ENCODE measurements at places on chromosomes 7 and 10.

DNA sequence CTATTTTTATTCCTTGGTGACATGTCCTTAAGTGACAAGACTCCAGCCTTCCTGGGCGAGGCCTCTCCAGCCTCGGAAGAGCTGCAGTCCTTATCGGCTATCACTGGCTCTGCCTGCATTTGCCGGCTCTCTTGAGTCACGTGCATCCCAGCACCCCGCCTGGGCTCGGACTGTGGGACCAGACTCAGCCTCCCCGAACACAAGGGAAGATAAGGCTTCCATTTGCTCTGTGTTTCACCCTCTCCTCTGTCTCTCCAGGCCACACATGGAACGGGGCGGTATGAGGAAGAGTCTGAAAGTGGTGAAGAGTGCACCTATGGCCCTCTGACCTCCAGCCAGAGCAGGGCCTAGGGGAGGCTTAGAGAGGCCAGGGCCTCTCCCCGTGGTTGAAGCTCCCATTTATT is 4.7 kb downstream of the GDF2 start:
- peak; percentile 41 for DNase-seq

GRCh38 chr7:102935450-102936115 is 22.8 kb downstream of the LRRC17 start:
- no peak for DNase-seq

- no peak for DNase-seq
These were observed 27.7 kb upstream of the CAMK1D start for GRCh38 chr10:12321641-12322040.

- DNase-seq, result no peak
These were observed 6.0 kb downstream of the AGFG2 start for GRCh38 chr7:100544967-100545359.

DNA sequence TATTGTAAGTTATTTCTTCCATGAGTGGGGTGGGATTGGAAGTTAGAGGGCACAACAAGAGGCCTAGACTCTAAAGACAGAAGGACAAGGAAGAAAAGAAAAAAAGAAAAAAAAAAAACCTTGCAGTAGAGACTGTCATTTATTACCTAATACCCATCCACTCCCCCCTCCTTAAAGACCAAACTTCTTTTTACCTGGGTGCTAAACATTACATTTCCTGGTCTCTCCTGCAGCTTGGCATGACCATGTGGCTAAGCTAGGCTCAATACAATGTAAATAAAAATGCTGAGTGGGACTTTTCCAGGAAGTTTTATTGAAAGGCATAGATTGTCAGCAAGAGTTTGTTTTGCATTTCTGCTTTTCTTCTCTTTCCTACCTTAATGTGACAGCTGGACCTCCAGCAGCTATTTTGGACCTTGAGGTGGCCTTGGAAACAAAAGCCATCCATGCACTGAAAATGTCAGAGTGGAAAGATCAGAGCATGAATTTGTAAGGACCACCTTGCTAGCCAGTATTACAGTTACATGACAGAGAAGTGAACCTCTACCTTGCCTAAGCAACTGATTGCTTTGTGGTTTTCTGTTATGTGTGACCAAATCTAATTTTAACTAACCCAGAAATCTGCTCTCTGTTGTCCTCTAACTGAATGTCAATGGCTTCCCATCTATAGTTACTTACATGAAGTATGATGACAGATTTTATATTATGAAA is 81.3 kb upstream of the SFMBT2 start:
- no peak for DNase-seq

DNA sequence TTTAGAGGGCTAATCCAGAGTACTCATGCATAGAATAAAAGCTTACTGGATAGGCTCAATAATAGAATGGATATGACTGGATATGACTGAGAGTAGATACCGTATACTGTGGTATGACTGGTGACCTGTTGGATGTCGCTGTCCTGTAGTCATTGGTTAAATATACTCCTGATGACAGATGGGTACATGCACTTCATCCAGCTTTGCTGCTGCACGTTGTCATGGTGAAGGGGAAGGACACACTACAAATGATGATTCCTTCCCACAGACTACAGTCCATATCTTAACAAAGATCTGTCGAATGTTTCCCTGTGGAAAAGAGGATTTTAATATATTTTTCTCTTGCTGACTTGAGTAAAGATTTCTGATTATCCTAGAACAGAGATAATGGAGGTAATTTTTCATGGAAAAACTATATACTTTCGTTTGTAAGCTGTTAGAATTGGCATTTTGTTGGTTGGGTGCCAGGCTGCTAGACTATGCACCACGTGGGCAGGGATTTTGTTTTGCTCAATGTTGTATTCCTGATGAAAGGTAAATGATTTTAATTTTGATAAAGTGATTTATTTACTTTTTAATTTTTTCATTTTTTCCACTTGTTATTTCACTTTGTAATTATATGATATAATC is 97.3 kb downstream of the PPP1R9A start:
- no peak for DNase-seq

DNA sequence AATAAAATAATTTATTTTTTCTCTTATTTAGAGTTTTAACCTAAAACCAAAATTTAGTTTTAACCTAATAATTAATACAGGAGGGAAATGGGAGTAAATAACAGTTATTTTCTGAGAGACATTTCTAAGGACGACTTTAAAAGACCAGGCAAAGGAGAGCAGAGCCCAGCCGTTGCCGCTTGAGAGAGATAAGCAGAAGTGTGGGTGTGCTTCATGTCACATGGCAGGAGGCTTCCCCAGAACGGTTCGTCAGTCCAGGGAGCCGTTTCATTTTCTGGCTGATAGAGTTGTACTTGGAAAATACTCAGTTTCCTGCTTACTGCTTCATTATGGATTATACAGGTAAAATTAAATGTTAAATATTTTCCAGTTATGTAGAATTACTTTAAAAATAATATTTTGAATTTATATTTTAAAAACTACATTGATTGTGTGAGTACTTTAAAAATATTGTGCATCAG is 61.4 kb downstream of the ST7 start:
- DNase-seq, result no peak

GRCh38 chr7:13197501-13197900 is 510.1 kb downstream of the ARL4A start:
- no peak for DNase-seq

DNA sequence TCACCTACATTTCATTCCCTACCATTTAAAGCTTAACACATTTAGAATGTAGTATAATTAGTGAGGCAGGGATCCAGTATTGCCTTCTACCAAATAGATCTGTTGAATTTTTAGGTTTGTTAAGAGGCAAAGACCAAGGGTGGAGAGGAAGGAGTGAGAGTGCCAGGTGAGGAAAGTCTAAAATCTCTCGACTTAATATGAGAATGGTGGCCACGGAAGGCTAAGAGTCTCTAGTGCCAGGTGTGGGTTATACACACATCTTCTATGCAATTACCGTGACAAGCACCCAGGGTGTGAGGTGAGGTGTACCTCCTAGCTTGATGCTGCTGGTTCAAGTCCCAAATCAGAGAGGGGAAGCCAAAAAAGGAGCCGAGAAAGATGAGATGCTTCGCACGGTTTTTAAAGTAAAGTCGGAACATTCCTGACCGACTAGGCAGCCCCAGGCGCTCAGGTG is 439 bp downstream of the IQUB start:
- no peak for DNase-seq

DNA sequence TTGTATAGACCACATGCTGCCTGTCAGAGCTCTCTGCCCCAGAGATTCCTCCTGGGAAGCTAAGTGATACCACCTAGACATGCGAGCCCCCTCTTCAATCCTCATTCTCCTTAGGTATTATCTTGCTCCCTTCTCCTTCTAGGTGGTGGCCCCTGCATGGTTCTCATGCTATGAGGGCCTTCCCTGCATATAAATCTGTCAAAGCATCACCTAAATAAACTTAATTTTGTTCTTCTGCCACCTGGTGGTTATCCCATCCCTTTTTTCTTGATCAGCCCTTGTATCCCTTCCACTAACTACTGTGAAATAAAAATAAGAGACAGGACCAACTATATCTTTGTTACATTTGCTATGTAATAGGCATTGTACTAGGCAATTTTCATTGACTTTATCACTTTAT is 242.1 kb downstream of the CDC14C start:
- DNase-seq, result no peak

DNA sequence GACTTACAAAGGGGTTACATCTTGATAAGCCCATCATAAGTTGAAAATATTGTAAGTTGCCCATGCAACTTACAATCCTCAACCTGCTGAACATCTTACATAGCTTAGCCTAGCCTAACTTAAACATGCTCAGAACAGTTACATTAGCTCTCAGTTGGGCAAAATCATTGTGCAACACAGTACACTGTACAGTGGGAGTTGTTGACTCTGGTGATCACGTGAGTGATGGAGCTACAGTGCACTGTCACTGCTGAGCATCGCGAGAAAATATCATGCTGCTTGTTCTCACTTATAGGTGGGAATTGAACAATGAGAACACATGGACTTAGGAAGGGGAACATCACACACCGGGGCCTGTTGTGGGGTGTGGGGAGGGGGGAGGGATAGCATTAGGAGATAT is 214.9 kb upstream of the ZMIZ1 start:
- DNase-seq, result no peak

DNA sequence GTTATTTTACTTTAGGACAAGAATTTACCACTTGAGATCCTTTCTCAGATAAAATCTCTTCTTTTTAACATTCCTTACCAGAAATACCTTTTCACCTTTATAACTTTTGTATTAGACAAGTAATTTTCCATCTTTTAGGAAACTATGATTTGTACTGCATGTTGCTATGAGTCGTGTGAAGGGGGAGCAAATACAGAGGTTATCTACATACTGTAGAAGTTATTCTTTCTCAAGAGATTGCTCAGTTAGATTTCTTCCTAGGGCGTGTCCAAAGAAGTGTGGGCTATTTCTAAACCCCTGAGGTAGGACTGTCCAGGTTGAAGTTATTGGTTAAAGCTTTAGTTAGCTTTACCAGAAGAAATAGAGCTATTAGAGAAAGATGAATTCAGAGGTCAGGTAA is 30.2 kb upstream of the ARHGAP12 start:
- no peak for DNase-seq

GRCh38 chr7:148546857-148547256 is 43.7 kb upstream of the C7orf33 start:
- DNase-seq, result no peak

DNA sequence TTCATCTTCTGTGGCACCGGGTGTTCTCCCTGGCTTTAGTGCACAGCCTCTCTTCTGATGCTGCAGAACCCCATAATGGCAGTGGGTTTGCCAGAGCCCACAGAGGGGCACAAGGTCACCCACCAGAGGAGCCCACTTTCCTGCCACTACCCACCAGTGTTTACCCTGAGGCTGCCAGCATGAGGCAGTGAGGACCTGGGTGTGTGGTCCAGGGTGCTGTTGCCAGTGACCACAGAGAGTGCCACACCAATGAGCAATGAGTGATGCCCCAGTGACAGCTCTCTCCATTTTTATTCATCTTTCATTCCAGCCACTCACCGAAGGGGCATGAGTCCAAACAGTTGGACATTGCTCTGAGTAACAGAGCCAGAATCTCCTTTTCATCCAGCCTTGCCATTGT is 34.8 kb downstream of the MTURN start:
- no peak for DNase-seq

DNA sequence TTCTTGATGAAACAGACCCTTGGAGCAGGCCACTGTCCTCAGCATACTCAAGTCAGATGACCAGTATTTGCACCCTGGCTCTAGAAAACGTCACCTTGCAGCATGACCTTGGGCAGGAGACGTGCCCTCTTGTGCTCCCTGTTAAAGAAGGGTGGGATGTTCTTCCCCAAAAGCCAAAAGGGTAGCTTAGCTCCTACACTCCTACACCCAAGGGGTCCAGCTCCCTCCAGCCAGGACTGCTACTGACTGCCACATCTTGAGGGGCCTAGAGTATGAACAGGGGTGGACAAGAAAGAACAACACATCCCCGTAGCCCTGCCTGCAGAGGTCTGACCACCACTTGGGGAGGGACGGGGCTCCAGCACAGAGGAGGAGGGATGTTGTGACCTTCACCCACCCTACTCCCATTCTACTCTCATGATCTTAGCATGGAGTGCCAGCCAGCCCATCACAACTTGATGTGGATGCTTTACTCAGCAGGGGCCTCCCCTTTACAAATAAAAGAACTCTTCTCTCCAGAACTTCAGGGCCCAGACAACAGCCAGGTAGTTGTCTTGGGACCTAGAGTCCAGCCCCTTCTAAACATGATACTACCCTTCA is 165.3 kb upstream of the ZMIZ1 start:
- DNase-seq, result peak; percentile 54

GRCh38 chr10:74871595-74872382 is 45.4 kb downstream of the KAT6B start:
- DNase-seq, result no peak

- DNase-seq, result no peak
These were observed 185.4 kb downstream of the SEC23IP start for GRCh38 chr10:120077707-120078492.

DNA sequence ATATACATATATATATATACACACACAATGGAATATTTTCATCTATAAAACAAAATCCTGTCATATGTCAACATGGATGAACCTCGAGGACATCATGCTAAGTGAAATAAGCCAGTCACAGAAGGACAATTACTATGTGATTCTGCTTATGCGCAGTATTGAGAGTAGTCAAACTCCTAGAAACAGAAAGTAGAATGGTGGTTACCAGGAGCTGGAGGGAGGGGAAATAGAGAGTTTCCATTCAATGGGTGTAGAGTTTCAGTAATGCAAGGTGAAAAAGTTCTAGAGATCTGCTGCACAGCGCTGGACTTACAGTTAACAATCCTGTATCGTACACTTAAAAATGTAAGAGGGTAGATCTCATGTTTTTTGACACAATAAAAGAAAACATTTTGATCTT is 181.9 kb downstream of the CDCA7L start:
- DNase-seq, result no peak

DNA sequence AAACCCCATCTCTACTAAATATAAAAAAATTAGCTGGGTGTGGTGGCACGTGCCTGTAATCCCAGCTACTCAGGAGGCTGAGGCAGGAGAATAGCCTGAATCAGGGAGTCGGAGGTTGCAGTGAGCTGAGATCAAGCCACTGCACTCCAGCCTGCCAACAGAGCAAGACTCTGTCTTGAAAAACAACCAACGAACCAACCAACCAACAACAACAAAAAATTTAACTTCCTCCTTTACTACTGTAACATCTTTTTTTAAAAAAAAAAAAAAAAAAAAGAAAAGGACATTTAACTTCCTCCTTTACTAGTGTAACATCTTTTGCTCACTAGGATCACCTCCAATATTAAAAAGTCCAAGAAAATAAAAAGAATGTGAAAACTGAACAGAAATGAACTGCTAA is 92.3 kb upstream of the TMEM168 start:
- DNase-seq, result no peak

- DNase-seq, result no peak
These were observed 2.7 kb upstream of the TMEM254 start for GRCh38 chr10:80075781-80076180.

DNA sequence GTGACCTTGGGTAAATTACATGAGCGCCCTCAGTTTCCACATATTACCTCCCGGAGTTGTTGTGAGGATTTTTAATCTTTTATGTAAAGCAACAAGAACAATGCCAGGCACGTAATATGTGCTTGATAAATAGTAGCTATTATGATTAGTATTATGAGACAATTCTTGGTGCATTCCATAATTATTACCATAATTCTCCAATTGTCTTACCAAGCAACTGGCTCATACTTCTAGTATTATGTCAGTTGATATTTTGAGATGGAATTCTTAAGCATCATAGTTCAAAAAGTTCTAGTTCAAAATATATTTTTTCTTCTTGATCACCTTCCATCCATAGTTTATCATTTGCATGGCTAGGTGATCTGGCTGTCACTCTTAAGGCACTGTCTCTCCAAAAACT is 259.0 kb downstream of the BBS9 start:
- no peak for DNase-seq

GRCh38 chr10:129194181-129194870 is 272.7 kb upstream of the MGMT start:
- DNase-seq, result no peak

GRCh38 chr7:22201186-22201880 is 155.6 kb downstream of the RAPGEF5 start:
- DNase-seq, result no peak

All from left forelimb (tissue), 1 donor.